ENCODE measurements at places on chromosomes 3 and 15.

DNA sequence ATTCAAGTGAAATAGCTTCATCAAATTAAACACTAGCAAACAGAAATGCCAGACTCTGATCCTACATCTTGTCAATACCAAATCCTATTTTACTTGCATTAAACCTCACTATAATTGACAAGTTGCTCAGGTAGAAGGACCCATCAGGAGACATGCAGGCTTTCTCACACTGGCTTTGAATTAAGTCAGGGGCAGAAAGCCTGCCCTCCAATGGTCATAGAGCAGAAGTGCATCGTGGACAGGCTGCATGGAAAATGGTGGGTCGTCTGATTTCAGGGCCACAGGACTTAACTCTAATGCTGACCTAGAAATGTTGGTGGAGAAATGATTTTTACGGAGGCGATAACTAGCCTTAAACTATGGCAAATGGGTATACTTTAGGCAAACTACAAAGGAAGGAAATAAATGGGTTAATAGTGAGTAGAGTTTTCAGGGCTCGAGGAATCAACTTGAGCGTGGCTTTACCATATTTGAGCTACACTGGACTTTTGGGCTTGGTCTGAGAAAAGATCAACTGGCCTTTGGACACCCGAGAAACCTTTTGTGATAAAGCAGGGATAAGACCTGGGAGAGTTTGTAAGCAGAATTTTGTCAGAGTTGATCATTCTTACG lies 283.9 kb downstream of the GRM7 start:
- DNase-seq: no peak

GRCh38 chr15:71071529-71071928 lies 43.7 kb upstream of the THSD4 start:
- DNase-seq: no peak

DNA sequence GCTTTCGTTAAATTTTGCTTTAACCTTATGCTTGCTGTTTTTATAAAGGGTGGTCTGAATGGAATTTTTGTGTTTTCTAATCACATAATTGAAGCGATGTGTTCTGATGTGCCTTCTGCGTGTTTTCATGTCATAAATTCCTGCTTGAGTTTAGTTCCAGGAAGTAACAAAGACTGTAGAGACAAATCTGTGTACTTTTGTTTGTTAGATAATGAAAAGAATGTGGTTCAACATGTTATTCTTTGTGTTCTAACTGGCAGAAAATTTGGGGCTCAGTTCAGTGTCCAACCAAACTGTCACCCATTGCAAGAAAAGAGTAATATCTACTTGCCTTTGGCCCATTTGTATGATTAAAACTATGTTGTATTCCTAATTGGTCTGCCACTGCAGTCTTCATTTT lies 324.0 kb downstream of the DIPK2A start:
- no peak for DNase-seq

GRCh38 chr3:170534227-170534626 lies 51.6 kb downstream of the SLC7A14 start:
- no peak for DNase-seq

GRCh38 chr3:187016639-187017345 lies 86.5 kb downstream of the ST6GAL1 start:
- no peak for DNase-seq

DNA sequence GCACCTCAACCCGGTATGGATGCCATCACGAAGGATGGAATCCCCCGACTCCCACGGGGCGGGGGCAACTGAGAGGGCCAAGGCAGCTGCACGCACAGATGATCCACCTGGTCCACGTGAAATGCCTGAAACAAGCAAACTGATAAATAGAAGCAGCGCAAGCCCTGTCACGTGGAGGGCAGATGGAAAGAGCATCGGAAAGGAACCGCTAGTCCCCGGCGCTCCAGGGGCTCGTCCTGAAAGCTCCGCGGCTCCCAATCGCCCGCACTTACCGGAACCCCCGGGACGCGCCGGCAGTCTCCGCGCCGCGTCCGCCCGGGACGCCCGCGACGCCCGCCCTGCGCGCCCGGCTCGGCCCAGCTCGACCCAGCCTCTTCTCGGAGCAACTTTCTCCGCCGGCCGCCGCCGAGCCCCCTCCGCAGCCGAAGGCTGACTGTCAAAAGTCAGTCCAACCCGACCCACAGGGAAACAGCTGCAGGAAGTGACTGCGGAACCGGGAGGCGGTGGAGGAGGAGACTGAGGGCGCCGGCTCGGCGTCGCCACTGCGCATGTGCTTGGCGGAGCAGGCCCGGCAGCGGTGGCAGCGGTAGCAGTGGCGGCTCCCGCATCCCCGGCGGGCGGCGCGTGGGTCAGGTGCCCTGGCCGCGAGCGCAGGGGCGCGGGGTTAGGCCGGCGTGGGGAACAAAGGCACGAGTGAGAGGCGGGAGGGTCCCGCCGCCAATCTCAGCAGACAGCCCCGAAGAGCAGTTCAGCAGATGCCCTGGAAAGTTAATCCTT lies at the start of gene ZMAT3:
TSS of gene ZMAT3 (minus strand) at position 487 of the 777 bp plus-strand sequence. CDS start 4,057 bp downstream, outside the sequence.
- DNase-seq: peak; percentile 17

DNA sequence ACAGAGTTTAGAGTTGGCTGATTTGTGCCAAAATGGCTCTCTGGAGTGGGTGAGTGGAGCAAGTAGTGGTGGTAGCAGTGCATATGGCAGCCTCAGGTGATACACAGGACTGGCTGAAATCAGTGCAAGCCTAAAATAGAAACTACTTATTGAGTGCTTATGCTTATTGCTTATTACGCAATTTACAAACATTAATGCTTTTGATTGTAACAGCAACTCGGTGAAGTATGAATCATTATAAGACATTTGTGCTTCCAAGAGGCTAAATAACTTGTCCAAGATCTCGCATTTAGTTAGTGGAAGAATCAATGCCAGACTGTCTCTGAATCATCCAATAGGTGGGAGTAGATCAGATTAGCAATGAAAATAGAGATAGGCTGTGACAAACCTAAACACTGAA lies 353.8 kb downstream of the NAALADL2 start:
- DNase-seq: no peak

DNA sequence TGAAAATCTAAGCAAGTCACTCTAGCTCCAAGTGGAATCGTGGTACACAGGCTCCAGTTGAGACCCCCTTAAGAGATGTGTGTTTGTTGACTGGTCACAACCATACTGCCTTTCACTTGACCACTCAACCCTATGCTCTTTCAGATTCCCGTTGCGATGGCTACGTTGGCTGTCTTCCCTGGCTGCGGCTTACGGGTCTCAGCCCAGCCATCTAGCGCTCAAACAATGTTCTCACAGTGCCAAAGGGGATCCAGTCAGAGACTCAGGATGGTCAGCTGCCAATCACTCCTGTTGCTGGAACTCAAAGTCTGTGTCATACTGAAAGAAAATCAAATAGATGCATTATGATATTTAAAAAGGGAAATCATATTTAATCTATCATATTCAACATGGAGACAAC lies 237.6 kb downstream of the ITPR1 start:
- DNase-seq: no peak

DNA sequence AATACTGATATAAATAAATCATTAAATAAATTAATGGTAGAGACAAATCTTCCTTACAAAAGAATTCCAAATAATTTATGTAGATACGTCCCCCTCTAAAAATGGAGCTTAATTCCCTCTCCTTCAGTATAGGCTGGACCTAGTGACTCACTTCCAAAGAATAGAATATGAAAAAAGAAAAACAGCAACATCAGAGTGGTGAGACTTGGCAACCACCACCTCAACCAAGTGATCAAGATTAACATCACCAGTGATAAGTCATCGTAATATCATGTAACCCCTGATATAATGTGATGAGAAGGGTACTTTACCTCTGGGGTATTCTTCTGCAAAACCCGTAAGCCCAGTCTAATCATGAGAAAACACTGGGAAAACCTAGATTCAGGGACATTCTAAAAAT lies 13.4 kb downstream of the GOLGB1 start:
- no peak for DNase-seq

- DNase-seq: no peak
Observed at GRCh38 chr15:64216730-64217428, 54.1 kb upstream of the PPIB start.

GRCh38 chr3:110734524-110734923 lies 337.1 kb upstream of the NECTIN3 start:
- no peak for DNase-seq

- DNase-seq: no peak
Observed at GRCh38 chr15:62119874-62120273, 45.2 kb downstream of the C2CD4B start.

GRCh38 chr15:100781961-100782530 lies 97.6 kb upstream of the ALDH1A3 start:
- DNase-seq: no peak

DNA sequence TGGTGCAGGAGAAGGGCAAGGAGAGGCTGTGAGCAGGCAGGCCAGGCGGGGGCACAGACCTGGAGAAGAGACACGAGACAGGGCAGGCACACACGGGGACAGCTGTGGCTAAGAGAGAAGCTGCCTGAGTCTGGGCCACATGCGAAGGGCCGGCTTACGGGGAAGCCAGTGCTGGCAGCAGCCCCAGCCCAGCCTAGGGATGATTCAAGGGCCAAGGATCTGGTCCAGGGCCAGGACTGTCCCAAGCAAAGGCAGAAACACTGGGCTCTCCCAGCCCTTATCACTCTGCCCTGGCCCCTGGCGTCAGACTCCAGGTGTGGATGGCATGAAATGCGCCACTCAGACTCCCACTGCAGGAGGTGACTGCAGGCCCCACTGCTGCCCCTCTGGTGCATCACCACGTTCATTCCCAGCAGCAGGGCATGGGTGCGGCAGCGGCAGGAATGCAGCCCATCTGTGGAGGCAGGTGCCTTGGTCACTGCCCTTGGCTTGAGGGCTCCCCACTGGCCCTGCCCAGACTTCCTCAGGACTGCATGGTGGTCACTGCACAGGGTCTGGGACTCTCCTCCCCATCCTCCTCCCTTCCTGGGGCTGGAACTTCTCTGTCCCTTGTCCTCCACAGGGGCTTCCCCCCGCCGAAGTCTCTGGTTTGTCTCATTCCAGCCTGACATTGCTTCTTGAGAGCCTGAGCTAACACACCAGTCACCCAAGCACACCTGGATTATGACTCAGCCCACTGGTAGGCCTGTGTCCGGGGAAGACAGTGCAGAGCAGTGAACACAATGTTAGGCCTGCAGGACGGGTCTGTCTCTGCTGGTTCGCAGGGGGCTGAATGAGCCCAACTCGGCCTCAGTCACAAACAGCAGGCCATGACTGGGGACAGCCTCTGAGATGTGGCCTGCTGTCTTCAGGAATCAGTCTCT lies 69.3 kb downstream of the TBC1D2B start:
- no peak for DNase-seq
